Putamen (tissue), 1 donor: ENCODE measurements at places on chromosomes 7 and 10.

DNA sequence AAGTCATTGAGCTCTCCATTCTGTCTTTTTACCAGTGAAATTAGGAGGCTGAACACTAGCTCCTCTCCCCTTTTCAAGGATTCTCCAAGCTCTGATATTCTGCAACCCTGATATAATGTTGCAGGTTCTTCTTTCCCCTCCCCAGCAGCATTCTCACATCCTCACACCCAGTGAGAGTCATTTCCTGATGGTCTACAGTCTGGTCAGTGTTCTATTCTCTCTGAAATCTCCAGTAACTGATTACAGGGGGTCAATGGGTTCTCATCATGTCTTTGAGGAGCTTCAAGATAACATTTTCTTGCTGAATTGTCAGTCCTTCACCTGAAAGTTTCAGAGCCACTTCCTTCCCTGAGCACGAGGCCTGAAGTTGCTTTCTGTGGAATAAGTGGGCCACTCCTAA, 299.4 kb downstream of the PTEN start:
- DNase-seq = no peak

DNA sequence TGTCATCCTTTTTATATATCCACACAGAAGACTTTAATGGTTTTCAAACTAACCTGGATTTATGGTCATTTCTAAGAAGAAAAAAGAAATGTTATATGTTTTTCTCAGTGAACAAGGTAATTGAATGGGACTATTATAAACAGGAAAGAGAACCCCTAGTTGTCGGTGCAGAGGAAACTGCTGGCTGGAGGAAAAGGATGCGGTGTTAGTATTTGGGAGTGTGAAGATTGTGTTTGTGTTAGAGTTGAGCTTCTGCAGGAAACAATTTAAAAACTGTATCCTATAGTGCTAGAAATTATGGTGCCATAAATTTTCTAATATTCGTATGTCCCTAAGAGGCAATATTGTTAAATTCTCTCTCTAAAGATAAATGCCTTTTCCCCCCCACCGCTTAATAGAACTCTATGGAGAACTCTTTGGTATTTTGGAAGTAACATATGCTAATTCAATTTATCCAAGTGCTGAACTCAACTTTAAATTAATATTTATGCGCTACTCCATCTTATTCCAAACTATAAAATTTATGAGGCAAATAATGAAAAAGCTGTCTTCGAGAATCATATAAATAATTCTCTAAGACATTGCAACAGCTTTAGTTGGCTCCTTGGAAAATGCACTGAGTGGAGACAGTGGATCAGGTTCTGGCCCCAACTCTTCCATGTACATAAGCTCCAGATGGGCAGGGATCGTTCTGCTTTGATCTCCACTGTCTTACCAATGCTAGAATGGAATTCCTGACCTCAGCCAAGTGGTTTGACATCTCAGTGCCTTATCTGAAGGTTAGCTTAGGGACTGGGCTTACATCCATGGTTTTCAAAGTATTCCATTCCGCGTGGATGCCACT, 5.6 kb downstream of the BZW2 start:
- no peak for DNase-seq

DNA sequence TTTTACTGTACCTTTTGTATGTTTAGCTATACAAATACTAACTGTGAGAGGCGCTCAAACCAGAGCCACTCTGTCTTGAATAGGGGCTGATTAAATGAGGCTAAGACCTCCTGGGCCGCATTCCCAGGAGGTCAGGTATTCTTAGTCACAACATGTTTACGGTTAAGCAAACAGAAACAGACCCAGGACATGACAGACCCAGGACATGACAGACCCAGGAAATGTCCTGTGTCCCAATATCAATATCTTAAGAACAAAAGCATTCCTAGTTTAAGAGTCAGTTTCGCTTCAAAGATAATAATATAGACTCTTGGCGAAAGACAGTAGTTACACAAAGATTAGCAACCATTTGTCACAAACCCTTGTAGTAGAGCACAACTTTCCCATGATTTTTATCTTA, 304.5 kb downstream of the CCSER2 start:
- DNase-seq = no peak

GRCh38 chr7:136247211-136247610, 270.1 kb upstream of the MTPN start:
- no peak for DNase-seq

DNA sequence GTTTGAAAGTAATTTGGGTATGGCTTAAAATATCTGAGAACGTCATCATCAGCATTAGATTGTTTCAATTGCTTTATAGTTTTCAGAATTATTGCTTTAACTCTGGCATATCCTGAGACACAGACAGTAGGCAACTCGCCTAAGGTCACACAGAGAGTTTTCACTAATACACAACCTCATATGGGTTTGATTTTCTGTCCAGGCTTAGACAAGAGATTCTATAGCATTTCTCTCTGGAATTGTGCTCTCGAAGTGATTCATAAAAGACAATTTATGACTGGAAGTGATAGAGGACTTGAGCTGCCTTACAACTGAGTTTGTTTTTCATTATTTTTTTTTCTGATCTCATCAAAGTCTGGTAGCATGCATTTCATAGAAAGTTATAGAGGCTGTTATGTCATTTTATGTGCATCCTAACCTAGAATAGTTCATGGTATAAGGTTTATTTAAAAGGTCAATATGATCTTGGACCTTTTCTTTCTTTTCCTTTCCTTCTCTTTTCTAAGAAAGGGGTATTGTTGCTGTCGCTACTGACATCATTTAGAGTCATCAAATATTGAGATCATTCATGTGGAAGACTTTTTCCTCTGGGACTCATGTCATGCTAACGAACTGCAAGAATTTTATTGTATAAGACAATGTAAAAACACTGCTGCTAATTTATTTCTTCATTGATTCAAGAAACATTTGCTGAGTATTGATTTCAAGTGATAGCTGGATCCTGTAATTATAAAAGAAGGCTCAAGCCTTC, 278.2 kb downstream of the PLXDC2 start:
- DNase-seq = no peak

DNA sequence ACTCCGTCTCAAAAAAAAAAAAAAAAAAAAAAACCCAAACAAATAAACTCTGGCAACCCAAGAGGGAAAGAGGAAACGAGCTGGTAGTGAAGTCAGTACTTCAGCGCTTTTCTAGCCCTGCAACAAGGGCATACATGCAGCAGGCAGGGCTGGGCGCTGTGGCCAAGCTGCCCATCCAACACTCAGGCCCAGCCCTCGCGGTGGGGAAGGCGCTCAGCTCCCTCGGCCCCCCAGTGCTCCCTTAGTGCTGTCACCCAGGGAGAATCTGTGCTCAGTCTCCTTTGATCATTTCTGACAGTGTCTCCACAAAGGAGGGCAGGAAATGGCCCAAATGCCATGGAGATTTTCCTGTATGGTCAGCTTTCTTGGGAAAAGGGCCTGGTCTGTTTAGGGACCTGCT, 97.2 kb downstream of the SMURF1 start:
- DNase-seq = no peak
